ENCODE measurements at places on chromosomes 3 and 15.

- peak; percentile 57 for DNase-seq
Measured at GRCh38 chr15:58070801-58071418, 5.4 kb upstream of the ALDH1A2 start.

- peak; percentile 98 for DNase-seq
Measured at GRCh38 chr3:52455283-52456168, at the start of gene NISCH. Gene NISCH, plus strand, starts transcription at chr3:52455604. Its CDS starts 38 bp downstream, at chr3:52455642.

DNA sequence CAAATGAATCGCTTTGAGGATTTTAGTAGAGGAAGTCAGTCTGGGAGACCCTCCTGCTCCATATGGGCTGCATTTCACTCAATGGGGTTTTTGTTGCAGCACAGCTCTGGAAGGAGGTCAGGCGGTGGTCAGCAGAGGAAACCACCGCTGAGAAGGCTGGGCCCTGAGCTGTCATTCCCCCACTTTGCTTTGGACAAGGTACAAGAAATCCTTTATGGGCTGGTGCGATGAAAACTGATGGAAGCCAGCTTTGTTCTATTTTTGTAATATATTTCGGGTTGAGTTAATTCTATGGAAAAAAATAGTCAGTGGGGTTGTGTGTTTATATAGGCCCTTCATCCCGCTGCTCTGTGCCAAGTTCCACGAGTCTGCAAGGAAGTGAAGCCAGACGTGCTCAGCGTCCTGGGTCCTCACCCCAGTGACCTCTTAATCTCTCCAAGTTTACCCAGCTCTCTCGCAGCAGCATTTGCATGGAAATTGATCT lies 157.1 kb upstream of the TMC3 start:
- no peak for DNase-seq

DNA sequence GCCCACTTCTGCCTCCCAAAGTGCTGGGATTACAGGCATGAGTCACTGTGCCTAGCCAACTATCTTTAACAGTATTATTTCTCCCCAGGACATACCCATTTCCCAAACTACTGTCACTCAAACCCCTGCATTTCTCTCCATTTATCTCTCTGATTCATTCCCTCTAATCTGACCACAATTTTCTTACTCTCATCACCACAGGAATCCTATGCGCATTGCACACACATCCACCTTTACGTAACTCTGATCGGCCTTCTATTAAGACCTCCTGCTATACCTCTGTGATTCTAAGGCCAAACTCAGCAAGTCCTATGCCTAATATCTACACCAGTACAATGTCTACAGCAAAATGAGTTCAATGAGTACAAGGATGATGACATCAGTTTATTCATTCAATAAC lies 235.0 kb downstream of the ULK4 start:
- DNase-seq, result no peak

GRCh38 chr15:36666228-36666905 lies 86.9 kb downstream of the CDIN1 start:
- no peak for DNase-seq

DNA sequence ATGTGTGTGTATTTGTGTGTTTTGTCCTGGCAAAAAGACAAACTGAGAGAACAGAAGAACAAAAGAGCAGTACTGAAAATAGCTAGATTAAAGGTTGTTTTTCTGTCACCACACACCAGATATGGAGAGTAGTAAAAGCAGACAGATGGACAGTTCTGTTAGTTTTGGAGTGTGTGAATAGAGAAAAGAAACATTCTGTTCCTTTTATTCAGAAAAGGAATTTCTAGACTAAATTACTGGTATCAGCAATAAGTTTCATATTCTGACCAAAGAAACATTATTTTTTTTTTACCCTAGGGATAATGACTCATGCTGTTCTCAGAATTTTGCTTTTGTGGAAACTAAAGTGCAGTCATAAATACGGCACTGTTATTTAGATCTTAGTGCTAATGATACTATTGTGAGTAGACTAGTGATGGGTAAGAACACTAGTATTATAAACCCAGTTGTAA lies 32.9 kb downstream of the PIK3CA start:
- no peak for DNase-seq

GRCh38 chr3:16190704-16191103 lies 16.2 kb downstream of the GALNT15 start:
- DNase-seq, result no peak

GRCh38 chr3:150242220-150242936 lies 165.7 kb upstream of the TSC22D2 start:
- DNase-seq, result no peak

DNA sequence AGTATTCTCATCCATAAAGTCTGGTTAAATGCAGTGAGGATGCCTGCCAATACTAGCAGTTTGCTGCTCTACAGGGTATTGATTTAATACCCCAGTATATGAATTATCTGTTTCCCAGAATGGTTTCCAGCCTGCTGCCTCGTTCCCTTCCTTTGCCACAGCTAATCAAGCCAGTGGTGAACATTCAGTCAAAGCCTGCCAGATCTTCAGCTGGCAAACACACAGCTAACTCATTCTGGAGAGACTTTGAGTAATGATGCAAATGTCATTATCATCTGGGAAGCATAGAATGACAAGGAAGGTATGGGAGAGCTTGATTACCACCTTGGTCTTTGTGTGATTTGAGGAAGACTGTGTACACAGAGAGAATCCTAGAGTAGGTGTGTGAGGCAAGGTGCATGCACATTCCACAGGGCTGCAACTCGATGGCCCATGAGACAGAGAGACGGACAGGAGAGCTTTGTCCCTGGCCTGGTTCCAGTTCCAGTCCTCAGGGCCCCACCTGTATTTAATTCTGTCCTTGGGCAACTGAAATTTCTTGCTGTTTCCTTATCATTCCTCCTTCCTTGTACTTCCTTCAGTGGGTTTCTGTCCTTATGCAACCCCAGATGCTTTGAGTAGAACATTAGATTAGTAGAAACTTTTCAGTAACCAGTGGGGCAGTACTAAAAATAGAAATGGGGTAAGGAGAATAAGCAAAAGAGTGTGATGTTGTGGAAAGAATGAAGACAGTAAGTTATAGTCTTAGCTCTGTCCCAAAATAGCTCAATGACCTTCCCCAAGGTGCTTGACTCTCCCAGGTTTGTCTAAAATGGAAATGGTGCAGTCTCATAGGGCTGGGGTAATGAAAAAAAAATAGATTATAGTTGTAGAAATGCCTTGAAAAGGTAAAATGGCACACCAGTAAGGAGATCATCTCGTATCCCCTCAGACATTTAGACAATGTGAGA lies 72.5 kb downstream of the MITF start:
- no peak for DNase-seq

DNA sequence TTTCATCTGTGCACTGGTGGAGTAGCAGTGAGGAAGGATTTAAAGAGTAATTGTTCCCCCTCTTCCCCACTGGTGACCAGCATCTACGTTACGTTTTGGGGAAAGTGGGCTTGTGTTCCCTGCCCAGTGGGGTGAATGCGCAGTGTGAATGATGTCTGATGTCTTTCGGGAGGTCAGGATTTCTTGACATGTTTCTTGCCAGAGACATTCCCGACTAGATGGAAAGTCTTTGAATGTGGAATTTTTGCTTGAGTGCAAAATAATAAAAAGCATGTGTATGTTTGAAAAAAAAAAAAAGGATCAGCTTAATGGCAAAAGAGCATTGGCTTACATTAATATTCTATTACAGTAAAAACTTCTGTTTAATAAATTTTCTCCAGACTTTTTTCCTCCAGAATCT lies 632.2 kb downstream of the FOXP1 start:
- no peak for DNase-seq

- no peak for DNase-seq
Measured at GRCh38 chr3:81808900-81809299, 47.5 kb upstream of the GBE1 start.

GRCh38 chr15:52233405-52233804 lies 42.2 kb upstream of the GNB5 start:
- no peak for DNase-seq

DNA sequence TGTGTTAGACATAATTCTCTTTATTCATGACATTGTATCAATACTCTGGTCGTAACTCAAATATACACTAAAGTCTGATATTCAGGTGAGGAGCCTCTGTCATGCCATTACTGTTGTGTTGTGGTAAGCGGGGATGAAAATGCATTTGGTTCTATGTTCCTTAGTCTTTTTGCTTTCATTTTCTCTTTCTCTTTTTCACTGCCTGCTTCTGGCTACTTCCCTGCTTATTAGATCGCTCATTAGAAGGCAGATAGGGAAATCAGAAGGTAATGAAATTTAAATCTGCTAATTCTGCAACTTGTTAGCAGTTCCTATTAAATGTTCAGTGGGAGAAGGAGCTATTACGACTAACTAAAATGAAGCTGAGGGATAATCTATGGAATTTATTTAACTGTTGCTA lies 345.0 kb downstream of the GRM7 start:
- DNase-seq, result no peak

DNA sequence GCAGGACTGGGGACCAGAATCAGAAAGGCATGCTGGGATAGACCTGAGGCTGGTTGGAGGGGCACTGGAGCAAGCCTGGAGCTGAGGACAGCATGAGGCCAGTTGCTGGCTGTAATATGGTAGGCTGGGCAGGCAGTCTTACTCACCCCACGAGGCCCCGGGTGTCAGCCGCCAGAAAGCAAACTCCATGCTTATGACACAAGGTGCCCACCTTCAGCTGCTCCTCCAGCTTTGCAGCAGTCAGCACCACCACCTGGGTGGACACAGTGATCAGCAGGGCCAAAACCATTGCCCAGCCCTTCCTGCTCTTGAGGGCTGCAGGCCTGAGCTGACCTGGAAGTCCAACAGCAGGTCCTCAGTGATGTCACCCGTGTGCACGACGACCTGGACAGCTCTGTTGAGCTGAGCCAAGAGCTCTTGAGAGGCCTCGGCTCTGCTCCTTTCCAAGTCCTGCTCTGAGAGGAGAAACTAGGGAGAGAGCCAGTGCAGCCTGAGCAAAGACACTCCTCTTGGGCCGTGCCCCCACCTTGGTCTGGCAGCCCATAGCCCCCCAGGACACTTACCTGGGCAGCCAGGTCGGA lies 747 bp downstream of the UBA7 start:
- DNase-seq, result no peak

DNA sequence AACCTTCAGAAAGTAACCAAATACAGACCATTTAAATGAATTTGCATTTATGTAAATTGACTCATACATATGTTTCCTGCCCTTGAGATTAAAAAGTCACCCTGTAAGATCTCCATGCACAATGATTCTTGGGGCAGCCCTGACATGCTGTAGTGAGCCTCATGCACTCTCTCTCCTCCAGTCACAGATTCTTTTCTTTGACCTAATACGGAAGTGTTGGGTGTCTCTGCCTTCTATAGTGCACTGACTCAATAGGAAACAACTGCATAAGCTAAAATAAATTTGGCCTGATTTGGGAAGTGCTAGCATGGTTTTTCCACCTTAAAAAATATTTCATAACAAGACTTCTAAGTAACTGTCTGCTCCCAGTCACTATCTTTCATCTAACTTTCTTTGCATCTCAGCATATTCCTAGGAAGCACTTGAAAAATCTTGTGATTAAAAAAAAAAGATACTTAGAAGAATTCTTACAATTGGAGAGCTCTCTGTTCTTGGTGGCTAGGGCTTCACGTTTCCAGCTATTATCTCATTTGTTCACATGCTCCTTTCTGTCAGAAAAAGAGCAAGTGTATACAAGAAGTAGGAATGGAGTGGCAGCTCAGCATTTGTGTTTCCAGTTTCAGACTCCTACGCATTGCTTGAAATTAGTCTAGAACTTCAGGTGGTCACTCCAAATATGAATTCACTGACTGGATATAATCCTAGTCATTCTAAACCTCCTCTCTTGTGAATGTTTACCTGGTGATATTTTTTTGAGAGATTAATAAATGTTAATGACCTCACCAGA lies 207.9 kb upstream of the COL8A1 start:
- no peak for DNase-seq

- no peak for DNase-seq
Measured at GRCh38 chr3:128399221-128399915, 67.3 kb downstream of the DNAJB8 start.

DNA sequence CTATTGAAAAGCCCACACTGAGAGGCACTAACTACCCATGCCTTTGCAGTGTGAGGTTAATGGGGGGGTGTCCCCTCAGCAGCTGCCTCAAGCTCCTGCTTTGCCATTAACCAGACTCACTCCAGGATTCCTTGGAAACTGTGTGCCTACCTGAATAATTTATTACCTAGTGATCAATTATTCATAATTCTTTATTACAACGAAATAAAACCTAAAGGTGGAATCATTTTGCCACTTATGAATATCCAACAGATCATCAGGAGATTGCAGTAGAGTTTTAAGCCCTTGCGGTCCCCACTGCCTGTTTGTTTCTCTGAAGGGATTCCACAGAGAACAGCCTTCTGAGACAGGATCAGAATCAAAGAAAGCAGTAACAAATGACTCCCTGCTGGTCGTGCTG lies 23.3 kb downstream of the NEK11 start:
- DNase-seq, result no peak

DNA sequence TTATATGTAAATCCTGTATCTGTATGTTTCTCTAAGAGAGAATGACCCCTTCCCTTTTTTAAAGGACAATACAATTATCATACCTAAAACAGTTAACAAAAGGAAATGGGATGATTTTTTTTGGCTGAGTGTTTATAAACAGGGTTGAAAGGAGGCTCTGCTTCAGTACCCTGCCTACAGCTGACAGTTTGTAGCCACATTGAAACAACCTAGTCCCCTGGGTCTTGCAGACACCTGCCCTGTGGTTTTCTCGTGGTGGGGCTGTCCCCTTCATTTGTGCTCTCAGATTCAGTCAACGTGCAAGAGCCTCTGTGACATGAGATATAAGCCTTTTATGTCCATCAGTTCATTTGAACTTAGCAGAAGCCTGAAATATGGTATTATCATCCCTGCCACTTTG lies 2.3 kb upstream of the HMCES start:
- no peak for DNase-seq

DNA sequence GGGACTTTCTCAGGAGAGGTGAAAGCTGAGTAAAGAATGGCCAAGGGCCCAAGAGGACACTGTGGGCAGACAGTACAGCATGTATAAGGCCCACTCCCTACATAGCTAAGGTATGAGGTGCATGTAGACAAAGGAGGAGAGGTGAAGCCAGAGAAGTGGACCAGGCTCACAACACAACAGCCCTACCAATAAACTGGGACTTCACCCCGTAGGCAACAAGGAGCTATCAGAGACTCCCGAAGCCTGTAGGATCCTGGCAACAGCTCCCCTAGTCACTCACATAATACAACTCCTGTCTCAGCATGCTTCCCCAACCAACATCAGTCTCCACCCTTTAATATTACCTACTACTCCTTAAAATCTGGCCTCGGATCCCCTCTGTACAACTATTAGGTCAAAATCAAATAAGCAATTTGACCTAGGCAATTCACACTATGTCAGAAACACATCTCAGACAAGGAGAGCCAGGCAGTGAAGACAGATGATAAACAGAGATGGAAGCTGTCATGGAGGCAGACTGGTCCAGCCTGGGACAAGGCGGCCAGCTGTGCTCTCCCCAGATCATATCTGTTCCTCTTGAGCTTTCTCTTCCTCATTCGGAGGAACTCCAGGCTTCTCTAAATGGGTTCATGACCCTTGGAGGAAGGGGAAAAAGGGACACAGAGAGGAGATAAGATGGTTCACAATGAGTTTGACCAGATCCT lies 1.4 kb downstream of the XXYLT1 start:
- DNase-seq, result no peak

DNA sequence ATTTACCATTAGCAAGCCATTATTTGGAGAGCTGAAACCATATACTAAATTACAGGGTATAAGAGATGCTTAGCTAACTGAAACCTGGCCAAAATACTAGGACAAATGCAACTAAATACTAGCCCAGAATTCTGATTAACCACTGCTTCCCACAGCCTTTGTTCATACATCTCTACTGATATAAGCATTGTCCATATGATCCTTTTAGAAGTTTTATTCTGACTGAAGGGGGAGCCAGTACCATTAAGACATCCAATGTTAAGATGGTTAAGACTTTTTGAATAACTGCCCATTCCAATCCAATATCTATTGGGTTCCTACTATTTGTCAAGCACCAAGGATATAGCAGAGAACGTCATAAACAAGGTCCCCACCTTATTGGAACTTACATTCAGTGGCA lies 421.3 kb downstream of the FOXP1 start:
- DNase-seq, result no peak
